Suppressor macrophage treated with lipopolysaccharide for 4 hours (primary cell): ENCODE measurements at places on chromosomes 3 and 15.

GRCh38 chr3:193673845-193674244 lies 80.8 kb downstream of the OPA1 start:
- DNase-seq: no peak

- DNase-seq: peak; percentile 12
Measured at GRCh38 chr15:89243046-89243690, 611 bp upstream of the FANCI start.

DNA sequence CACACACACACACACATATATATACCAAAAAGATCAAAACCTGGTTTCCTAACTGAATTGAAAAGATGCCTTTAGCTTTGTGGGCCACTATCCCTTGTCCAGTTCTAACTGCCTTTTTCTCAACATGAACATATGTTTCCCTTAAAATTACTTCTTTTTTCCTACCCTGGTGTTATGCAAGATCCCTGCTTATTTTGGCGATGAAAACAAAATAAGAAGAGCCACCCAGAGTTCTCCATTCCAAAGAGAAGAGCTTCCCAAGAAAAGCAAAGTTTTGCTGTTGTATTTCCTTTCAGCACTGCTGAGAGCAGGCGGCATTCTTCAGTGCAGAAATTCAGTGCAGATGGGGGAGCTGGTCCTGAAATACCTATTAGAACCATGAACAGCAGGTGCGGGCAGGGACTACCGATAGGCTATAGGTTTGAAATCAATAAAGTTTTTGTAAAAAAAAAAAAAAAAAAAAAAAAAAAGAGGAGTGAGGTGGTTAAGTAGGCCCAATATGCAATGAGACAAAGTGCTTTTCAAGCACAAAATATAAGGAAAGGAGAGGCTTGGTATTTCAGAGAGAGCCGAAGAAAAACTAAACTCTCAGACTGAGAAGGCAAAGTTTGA lies 238.0 kb downstream of the FOXP1 start:
- no peak for DNase-seq

GRCh38 chr3:149751551-149751950 lies 738 bp downstream of the COMMD2 start:
- DNase-seq: peak; percentile 27

DNA sequence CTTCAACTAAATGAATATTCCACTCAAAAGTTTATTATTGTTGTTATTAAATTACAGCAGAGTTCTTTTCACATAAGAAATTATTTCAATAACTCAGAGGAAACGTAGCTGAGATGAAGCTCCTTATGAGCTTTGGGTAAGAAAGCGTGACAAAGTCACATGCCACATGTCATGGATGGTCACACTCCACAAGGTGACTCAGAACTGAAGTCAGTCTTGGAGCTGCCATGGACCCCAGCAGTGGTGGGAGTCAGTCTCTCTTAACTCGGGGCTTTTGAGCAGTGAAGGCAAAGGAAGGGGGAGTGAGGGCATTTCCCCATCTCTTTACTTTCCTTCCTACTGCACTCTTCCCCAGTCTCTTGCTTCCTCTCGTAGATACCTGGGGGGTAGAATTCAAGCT lies 87.5 kb upstream of the FAM3D start:
- DNase-seq: no peak

- no peak for DNase-seq
Measured at GRCh38 chr3:68306571-68306970, 625.8 kb downstream of the TAFA4 start.

DNA sequence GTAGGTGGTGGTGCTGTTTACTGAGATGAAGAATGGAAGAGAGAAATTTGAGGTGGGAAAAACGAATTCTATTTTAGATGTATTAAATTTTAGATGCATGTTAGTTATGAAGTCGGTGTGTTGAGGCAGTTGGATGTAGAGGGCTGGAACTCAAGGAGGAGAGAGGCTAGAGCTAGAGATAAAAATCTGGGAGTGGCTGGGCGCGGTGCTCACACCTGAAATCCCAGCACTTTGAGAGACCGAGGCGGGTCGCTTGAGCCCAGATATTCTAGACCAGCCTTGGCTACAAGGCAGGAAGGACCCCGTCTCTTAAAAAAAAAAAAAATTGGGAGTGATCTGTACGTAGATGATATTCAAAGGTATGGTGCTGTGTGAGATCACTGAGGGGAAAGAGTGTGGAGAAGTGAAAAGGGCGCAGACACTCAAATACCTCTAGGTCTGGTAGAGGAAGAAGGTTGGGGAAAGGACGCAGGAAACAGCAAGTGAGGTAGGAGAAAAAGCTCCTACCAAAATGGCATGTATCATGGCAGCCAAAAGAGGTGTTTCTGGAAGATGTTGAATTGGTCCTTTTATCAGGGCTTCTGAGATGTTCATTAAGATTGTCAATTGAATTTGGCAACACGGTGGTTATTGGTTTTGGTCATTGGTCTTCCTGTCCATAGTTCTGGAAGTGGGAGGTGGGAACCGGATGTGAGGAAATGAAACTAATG lies 1.8 kb downstream of the YEATS2 start:
- peak; percentile 20 for DNase-seq

DNA sequence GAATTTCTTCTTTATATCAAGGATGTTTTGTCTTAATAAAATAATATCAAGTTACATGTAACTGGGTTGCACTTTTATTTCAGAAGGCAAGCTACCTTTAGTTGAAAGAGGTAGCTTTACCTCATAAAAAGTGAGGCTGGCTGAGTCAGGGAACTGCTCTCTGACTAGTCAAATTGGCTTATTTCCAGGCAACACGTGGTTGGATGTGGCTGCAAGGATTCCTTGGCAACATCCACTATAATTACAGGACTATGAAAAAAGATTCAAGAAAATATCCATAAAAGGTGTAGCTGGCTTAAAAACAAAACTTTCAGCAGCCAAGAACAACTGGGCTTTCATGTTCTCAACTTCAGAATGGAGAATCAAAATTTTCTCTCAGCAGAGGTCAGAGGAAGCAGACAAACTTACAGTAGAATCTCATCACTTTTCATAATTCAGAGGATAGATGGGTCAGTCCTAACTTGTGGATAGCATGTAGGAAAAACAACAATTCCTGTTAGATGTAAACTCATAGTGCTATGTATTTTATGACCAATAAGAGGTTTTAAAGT lies 779.1 kb downstream of the MECOM start:
- DNase-seq: no peak

GRCh38 chr15:83066034-83066733 lies 868 bp downstream of the BTBD1 start:
- peak; percentile 23 for DNase-seq

GRCh38 chr3:37174532-37175126 lies at the start of gene LRRFIP2:
LRRFIP2 (minus strand) TSS chr3:37174582; CDS start chr3:37148983, 25,599 bp downstream.
- DNase-seq: peak; percentile 71

- DNase-seq: peak; percentile 95
Measured at GRCh38 chr3:171811295-171811912, 1.1 kb upstream of the PLD1 start.

DNA sequence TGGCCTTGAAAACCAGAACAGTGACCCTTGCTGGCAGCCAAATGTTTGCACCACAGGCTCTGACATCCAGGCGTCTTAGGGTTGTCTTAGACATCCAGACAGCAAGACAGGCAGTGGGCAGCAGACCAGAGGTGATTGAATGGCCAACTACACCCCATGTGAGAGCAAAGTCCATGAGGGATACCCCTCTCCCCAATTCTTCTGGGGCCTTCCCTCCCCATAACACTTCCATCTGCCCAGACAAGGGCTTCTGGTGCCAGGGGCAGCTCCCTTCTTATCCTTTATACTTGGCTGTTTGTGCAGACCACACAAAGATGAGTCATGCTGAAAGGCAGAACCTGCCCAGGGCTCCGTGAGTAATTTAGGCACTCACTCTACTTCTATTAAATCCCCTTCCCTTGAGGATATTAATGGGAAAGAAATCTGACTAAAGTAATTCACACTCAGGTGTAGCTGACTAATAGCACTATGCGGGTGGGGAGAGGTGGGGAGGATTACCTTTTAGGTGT lies 257.9 kb downstream of the UACA start:
- DNase-seq: peak; percentile 75

- peak; percentile 51 for DNase-seq
Measured at GRCh38 chr3:138818185-138818860, 16.4 kb downstream of the PIK3CB start.

DNA sequence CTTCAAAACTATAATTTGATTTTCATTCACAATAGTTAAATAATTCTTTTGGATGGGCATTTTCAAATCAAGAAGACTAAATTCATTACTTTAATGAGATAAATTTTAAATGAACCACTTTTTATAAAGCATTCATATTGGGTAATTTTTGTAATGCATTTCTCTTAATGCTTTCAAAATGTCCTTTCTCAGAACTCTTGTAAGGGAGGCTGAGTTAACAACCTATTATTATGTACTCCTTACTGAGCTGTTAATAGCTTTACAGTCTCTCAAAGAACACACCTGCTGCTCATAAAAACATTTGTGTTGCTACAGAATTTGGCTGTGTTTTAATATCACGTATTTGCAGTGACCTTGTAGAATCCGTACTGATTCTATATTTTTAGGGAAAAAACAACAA lies 334.0 kb upstream of the ARL6 start:
- no peak for DNase-seq

- peak; percentile 28 for DNase-seq
Measured at GRCh38 chr15:81330366-81331090, 6.6 kb upstream of the STARD5 start.

DNA sequence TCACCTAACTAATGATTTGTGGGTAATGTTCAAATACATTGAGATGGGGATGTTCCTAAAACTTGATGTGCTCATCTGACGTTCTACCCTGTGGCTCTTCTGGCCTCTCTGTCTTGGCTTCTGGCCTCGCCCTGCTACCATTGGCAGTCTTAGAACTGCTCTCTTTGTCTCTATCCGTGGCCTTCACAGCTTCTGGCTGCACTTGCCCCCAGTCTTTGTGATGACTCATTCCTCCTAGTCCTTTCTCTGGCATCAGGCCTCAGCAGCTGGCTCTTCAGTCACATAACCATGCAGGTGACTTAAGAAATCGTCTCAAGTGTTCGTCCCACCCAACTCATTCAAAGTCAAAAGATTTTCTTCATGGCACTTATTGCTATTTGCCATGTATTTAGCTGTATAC lies 188.1 kb downstream of the BBX start:
- DNase-seq: no peak

- DNase-seq: no peak
Measured at GRCh38 chr3:128266453-128266852, 113.2 kb downstream of the EEFSEC start.

- DNase-seq: no peak
Measured at GRCh38 chr3:112751061-112751460, 95.6 kb downstream of the CD200R1L start.

DNA sequence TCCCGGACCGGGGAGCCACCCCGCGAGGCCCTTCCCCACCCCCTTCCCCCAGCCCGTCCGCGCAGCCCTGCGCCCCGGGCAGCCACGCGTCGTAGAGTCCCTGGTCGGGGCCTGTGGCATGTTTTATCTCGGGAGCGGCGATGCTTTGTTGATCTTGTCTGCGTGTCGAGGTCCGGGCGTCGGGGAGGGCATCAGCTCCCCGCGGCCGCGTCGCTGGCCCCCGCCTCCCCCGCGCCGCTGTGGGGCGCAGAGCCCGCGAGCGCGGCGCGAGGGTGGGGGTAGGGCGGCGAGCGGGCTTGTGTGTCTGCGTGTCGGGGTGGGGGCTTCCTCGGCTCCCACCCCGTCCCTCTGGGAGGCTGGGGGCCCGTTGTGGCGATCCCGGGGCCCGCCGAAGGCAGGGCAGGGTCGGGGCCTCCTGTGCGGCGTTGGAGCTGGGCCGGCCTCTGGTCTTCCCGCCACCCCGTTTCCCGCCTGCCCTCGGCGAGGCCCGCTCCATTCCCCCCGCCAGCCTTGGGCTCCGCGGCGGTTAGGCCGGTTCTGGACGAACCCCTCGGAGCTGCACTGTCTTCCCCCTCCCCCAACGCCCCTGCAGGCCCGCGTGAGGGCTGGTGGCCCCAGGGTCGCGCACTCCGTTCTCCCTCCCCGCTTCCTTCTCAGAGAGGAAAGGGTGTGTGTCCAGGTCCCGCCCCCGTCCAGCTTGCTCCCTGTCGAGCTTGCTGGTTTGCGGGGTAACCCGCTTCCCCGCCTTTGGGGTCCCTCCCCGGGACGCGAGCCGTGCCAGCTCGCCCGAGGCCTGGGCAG lies 695 bp downstream of the GMPS start:
- peak; percentile 47 for DNase-seq

DNA sequence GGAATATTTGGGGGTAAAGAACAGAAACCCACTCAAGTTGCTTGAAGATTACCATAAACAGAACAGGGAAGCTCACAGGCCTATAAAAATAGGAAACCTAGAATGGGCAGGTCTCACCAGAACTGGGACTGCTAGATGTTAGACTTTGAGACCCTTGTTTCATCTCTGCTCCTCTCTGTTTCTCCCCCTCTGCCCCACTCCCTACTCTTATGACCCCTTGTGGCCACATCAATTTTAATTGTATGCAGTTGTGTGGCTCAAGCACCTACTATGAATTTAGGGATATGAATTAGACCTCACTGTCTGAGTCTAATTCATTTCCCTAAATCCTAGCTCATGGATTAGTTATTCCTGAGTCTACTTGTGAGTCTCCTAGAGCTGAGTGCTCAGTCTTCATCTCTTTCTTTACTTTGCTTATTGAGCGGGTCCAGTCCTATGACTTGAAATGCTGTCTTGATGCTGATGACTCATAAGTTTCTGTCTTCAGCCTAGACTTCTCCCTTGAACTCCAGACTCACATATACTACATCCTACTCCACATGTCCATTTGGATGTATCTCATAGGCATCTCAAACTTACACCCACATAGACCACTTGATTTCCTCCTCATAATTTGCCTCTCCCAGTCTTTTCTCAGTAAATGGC lies 78.7 kb downstream of the ITPR1 start:
- peak; percentile 50 for DNase-seq

DNA sequence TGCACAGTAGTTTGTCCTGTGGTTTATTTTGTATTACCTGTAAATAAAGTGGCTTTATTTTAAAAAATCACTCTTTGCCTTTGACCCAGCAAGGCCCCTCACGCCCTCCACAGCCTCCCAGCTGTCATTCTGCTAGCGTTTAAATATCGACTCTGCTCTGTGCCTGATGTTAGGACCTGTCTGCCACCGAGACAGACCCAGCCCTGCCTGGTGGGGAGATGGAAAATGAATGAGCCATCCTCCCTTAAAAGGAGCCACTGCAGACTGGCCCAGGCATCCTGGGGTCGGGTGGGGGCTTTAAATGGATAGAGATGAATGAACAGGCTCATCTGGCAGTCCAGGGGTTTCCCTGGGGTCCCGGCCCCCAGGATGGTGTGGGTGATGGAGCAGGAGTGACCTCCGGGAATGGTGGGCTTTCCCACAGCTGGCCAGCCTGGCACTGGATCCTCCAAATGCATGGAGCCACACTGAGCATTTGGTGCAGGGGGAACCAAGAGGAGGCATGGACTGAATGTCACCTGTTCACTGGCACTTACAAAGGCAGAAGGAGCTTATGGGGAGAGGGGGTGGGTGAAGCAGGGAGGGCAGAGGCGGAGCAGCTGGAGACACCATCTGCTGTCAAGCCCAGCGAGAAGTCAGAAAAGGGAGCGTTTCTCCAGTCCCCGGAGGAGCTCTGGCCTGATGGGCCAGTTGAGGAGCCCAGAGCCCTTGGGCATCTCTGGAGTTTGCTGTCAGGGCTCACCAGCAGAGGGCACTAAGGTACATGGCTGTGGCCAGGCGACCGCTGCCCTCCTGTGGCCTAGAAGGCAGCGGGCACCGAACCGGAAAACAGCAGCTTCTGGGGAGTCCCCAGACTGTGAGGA lies 11.9 kb downstream of the GRM2 start:
- DNase-seq: peak; percentile 89

GRCh38 chr15:63365273-63365680 lies 16.4 kb downstream of the CA12 start:
- no peak for DNase-seq
